ENCODE measurements at places on chromosomes 1 and 21.

DNA sequence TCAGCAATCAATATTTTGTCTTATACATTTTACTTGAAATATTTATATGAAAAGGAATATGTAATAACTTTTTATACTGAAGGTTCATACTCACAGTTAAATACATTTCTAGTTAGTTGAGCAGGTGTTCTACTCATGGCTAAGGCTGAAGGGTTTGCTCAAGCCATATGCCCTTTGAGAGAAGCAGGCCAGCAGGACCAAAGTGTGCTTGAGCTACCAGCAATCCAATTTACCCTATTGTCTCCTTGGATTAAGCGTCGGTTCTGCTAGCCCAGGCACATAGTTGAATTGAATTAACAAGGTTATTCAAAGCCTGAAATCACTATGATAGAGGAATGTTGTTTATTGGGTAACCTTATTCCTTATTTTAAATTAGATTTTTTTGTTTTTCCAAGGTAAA lies 151.5 kb upstream of the BACE2 start:
- DNase-seq: peak; percentile 85

GRCh38 chr21:35075546-35075945 lies 26.4 kb upstream of the RUNX1 start:
- DNase-seq: no peak

- no peak for DNase-seq
These were observed 10.8 kb downstream of the ASAP3 start for GRCh38 chr1:23473037-23473800.

- peak; percentile 16 for DNase-seq
These were observed 3.9 kb upstream of the POU3F1 start for GRCh38 chr1:38050397-38051078.

- no peak for DNase-seq
These were observed 46.4 kb upstream of the BMP8B start for GRCh38 chr1:39835110-39835509.

GRCh38 chr1:210233216-210233494 lies 559 bp downstream of the SERTAD4 start:
- no peak for DNase-seq

- no peak for DNase-seq
These were observed 684 bp downstream of the PPIH start for GRCh38 chr1:42658877-42659337.

GRCh38 chr1:93814795-93815340 lies 64.1 kb downstream of the DNTTIP2 start:
- DNase-seq: no peak

- no peak for DNase-seq
These were observed 2.2 kb upstream of the IL20 start for GRCh38 chr1:206863266-206863665.

DNA sequence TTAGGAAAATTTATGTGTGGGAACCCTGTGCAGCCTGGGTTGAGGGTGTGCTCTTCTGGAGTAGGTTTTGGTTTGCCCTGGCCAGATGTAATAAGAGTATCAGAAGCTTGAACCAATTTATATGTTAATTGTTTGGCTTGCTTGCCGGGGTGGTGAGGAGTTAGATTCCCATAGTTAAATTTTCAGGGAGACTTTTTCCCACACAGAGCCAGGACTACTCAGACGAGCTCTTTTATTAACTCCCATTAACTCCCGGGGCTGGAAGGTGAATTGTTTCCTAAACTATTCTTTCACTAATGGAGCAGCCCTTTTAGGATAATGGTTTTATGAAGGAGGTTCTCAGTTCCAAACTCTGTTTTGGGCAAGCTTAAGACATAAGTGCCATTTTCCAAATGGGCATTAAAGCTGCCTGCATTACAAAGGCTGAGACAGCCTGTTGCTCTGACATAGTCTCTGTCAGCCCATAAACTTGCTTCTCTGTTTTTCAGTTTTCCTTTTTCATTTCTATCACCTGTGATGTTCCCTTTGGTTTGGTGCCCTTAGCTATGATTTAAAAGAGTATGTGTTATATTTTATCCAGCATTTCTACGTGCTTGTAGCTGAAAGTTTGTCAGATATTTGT lies 18.0 kb upstream of the RAB3GAP2 start:
- no peak for DNase-seq
